Hematopoietic multipotent progenitor cell treated with erythropoietin and hydrocortisone succinate and interleukin-3 and kit ligand, for 15 days (in vitro differentiated cells): ENCODE measurements at places on chromosomes 6 and 20.

DNA sequence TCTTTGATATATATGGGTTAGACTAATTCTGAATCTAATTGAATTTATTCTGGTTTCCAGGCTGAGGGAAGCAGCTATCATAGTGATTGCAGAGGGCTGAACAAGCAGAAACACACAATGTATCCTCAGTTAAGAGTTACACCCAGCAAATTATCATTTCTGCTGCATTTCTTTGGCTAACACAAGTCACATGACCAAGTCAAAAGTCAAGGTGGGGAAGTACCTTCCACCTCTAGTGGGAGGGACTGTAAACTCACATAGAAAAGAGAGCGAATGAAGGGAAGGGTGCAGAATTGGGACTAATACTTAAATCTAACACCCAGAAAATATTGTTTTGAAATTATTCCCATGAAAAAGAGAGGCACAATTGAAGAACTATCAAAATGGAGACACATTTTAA lies 719.7 kb upstream of the MMS22L start:
- DNase-seq, result no peak

- no peak for DNase-seq
Observed at GRCh38 chr6:43505718-43506117, 4.4 kb downstream of the LRRC73 start.

DNA sequence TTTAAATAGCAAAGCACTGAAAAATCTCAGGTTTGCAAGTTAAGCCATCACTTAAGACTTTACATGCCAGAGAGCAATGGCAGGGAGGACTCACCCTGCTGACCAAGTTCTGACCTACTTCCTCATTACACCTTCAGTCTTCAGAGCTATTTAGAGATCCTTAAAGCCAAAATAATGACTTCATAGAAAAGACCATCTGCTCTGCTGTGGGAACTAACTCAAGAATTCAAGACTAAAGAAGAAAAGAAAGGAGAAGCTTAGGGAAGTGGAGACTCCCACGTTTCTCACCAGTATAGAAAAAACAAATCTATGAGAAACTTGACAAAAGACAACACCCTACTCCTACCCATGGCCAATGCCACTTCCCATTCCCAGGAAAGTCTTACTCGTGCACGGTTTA lies 28.6 kb downstream of the XPO5 start:
- no peak for DNase-seq

DNA sequence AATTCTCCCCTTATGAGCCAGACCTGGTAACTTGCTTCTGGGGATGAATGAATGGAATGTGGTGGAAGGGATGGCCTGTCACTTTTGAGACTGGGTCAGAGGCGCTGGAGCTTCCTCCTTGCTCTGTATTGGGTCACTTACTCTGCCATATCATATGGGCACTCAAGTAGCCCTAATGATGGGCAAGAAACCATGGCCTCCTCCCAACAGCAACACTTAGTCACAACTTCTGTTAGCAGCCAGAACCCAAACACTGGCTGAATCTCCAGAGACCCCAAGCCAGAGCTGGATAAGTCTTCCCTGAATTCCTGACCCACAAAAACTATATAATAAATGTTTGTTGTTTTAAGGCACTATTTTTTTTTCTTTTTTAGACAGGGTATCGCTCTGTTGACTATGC lies 5.5 kb downstream of the E2F1 start:
- no peak for DNase-seq

DNA sequence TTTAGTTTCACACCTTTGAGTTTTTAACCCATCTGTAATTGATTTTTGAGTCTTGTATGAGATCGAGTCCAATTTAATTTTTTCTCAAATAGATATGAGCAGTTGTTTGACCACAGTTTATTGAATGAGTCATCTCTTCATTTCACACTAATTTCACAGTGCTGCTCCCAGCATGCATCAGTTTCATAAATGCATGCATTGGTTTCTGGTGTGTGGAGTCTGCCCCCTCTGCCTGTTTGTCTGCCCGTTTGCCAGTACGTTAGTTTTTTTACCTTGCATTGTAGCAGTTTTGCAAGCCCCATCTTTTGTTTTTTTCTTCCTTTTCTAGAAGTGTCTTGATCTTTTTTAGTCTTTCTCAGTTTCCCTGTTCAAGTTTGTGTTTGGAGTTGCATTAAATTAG lies 11.9 kb downstream of the SLX4IP start:
- peak; percentile 54 for DNase-seq

DNA sequence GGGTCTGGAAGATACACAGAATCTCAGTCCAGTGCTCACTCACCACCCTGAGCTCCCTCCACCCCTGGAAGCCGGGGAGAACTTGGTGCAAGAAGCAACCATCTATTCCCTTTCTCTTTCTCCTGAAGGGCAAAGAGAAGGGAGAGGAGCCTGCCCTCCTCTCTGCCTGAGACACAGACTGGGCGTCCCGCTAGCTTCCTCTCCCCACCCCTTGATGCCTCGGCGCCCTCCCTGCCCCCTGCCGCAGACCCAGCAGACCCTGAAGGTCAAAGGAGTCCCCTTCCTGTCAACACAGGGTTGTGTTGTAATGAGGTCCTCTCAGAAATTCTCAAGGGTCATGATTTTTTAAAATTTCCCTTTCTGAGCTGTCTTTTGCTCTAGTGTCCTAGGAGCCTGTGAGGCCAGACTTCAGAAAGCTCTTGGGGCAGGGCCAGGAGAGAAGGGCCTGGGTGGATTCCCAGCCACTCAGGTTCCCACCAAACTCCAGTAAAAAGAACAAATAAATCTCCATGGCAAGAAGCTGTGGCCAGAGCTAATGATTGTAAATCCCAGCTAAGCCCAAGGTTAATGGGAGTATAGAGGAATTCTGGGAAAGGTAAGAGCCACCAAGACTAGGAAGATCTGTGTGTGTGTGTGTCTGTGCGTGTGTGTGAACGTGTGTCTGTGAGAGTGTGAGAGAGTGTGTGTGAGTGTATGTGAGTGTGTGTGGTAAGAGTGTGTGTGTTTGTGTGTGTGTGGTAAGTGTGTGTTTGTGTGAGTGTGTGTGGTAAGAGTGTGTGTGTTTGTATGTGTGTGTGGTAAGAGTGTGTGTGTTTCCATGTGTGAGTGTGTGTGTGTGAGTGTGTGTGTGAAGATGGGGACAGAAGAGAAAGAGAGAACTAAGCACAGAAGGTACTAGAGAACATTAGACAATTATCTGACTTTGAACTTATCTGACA lies 1.1 kb upstream of the JPH2 start:
- DNase-seq, result no peak

GRCh38 chr6:132153221-132153898 lies 202.2 kb upstream of the CCN2 start:
- no peak for DNase-seq

GRCh38 chr20:16552015-16552414 lies 21.2 kb downstream of the KIF16B start:
- DNase-seq, result no peak

DNA sequence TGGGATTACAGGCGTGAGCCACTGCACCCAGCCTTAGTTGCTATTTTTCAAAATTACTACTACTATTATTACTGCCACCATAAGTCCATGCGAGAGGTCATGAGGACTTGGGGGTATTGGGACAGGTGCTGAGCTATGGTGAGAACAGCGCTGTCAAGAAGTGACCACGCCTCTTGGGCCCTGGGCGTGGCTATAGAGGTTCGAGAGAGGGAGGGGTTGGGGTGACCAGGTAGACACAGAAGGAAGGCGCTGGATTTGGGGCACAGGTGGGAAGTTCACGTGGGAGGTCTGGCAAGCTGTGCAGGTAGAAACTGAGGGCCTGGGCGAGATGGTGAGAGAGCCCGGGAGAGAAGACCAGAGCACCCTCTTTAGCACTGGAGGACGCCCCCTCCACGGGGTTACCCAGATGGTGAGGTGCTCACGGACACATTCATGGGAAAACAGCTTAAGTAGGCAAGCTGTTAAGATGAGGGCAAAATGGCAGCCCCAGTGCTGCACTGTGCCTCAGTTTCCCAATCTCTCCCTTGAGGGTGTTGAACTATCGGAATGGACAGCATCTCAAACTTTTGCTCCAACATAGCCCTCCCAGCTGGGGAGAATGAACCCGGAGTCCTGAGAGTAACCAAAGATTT lies 61.0 kb downstream of the RAB44 start:
- DNase-seq, result no peak

DNA sequence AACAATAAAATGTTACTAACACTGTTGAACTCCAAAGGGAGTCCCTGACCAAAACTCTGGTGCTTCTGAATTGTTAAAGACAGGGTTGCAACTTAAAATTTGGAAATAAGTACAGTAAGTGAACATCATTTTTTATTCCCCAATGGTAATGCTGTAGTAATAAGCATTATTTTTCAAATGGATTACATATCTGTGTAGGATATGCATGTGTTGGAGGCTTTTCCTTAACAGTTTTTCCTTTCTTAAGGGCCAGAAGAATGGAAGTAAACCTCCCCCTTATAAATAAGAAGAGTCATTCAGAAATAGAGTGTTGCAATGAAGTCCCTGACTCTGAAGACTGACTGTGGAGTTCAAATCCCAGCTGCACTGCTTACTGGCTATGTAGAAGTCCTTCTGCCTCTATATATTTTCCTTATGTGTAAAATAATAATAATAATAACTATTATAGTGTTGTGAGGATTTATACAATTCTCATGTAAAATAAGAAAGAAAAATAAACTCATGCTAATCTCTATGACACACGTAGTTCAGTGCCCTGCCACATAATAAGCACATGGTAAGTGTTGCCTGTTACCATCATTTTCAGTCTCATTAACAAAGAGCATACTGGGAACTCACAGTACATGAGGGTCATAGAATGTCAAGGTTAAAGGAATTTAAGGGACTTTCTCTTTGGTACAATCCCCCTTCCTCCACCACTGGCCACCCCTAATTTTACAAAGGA lies 129.8 kb upstream of the SMLR1 start:
- DNase-seq, result no peak

- DNase-seq, result no peak
Observed at GRCh38 chr6:36844232-36845170, 5.3 kb upstream of the CPNE5 start.

- no peak for DNase-seq
Observed at GRCh38 chr6:45105170-45105820, 222.8 kb upstream of the RUNX2 start.

DNA sequence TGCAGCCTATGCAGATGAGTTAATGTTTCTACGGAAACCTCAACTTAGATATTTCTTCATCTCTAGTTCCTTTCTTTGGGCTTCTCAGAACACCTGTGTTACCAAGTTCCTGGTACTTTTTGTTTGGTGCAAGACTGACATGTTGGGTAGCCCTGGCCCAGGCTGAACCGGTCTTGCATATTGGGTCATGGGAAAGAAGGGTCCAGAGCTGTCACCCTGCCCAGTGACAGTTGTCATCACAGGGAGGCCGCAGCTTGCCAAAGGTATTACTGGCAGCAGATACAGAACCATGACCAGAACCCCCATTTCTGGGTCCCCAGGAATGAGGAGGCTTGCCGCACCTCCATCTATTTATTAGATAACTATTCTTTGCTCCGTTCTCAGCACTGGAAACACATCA lies 40.2 kb downstream of the PDYN start:
- no peak for DNase-seq

DNA sequence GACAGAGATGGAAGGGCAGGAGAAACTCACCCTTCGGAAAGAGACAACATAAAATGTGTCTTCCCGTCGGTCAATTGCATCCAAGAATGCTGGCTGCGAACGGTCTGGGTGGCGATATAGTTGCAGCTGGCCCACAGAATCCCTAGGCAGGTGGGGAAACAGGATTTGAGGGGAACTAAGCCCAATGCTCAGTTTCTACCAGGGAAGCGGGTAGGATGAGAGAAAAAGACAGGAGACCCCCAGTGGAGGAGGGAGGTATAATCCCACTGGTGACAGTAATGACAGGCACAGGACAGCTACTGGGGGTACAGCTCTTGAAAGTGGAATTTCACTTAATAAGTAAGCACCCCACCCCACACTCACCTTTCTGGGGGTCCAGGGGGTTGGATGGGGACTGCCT lies 7.5 kb upstream of the TNXB start:
- peak; percentile 61 for DNase-seq

- no peak for DNase-seq
Observed at GRCh38 chr20:32483351-32484224, 101.5 kb downstream of the NOL4L start.

DNA sequence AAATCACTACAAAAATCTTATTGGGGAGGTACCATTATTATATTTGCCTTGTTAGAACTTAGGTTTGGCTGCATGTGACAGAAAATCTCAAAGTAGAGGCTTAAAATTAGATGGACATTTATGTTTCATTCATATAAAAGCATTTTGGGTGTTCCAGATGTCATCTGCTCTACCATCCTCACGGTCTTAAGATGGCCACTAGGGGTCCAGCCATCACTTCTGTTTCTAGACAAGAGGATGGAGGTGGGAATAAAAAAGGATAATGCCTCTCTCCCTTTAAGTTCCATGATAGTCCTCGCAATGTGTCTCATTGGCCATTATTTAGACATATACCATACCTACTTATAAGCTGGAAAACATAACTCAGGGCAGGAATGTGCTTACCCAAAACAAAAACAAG lies 929.5 kb downstream of the KIF16B start:
- no peak for DNase-seq

DNA sequence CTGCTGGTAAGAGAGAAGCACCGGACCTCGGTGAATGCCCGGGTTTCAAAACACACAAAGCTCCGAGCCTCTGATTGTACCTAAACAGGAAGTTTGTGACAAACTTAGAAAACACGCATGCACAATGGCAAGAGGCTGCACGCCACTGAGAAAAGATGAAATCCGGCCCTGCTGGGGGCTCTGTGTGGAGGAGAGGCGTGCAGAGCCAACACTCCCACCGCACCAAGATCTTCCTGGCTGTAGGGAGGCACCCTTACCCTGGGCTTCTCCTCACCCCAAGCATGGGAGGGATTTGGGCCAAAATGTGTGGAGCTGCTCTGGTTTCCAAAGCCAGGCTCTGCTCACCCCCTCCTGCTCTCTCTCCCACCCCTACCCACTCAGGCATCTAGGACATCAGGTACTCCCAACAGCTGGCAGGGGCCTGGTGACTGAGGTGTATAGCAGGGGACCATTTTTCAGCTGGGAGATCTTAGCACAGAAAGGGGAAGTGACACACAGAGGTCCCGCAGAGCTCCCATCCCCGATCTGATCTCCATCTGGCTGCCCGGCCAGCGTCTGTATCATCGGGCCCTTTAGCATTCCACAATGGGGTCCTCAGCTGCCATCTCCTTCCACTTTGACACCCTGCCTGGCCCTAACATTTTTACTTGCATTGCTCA lies 84.2 kb downstream of the TRERF1 start:
- no peak for DNase-seq

DNA sequence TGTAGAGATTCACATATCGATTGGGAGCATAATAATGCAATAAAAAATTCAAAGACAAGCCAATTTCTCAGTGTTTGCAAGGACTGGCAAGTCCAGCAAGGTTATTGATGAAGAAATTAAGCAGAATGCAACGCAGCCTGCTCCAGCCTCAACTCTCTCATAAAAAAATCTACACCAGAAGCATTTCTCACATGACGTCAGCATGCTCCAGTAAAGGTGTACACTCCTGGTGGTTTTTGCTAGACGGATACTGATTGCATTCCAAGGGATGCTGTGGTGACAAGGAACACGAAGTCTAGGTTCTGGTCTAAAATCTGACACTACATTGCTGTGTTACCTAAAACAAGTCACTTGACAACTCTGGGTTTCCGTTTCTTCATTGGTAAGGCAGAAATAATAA lies 167.4 kb upstream of the PRND start:
- DNase-seq, result no peak
